ENCODE measurements at places on chromosomes 3 and 15.
A peak's percentile ranks its signal among the peaks of the same experiment; 100 is the strongest.

DNA sequence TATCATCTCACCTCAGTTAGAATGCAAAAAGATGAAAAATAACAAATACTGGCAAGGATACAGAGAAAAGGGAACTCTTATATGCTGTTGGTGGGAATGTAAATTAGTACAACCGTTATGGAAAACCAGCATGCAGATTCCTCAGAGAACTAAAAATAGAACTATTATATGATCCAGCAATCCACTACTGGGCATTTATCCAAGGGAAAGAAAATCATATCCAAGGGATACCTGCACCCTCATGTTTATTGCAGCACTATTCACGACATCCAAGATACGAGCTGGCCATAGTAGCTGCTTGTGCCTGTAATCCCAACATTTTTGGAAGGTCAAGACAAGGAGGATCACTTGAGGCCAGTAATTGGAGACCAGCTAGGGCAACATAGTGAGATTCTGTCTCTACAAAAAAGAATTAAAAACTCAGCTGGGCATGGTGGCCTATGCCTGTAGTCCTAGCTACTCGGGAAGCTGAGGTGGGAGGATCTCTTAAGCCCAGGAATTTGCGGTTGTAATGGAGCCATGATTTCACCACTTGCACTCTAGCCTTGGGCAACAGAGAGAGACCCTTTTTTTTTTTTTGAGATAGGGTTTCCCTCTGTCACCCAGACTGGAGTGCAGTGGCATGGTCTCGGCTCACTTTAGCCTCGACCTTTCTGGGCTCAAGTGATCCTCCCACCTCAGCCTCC is 26.6 kb downstream of the USP50 start:
- DNase-seq: no peak

GRCh38 chr3:18780959-18781358 is 355.8 kb upstream of the SATB1 start:
- DNase-seq: no peak

DNA sequence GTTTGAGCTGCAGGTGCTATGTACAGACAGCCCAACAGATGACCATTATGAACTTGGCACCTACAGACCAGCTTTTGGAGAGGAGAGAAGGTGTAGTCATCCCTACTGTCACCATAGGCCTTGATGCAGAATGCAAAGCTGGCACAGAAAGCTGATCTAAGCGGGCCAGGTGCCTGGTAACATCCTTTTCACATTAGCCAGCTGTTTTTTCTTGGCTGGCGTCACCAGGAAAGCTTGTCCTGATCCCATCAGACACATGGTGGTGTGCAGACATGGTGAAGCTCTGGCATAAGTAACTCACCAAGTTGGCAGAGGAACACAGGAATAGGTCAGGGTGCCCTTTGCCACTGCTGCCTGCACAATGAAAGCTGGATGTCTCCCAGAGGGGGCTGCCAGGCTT is 97.2 kb upstream of the MB21D2 start:
- DNase-seq: no peak

DNA sequence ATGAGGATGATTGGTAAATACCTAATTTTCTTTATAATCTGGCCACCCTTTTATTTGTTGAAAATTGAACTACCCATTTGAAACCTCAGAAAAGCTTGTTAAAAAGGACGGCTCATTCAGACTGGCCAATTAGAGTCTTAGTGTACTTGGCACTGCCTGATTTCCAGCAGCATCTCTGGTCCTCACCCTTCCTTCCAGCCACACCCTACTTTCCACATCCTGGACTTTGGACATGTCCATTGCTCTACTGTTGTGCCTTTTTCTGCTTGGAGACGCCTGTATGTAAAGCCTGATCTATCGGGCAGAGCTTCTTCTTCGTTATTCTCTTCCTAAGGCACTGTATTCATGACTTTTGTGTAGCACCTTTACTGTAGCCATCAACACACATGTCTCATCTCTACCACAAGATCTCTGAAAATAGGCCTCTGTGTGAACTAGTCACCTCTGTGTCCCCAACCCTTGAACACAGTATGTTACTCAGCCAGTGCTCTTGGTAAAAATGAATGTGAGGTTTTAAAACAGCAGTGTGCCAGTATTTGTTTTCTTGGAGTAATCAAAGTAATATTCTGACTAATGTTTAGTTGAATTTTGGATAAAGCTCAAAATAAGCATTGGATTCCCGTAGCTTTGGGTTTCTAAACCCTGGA is 6.8 kb downstream of the RBM5 start:
- no peak for DNase-seq

DNA sequence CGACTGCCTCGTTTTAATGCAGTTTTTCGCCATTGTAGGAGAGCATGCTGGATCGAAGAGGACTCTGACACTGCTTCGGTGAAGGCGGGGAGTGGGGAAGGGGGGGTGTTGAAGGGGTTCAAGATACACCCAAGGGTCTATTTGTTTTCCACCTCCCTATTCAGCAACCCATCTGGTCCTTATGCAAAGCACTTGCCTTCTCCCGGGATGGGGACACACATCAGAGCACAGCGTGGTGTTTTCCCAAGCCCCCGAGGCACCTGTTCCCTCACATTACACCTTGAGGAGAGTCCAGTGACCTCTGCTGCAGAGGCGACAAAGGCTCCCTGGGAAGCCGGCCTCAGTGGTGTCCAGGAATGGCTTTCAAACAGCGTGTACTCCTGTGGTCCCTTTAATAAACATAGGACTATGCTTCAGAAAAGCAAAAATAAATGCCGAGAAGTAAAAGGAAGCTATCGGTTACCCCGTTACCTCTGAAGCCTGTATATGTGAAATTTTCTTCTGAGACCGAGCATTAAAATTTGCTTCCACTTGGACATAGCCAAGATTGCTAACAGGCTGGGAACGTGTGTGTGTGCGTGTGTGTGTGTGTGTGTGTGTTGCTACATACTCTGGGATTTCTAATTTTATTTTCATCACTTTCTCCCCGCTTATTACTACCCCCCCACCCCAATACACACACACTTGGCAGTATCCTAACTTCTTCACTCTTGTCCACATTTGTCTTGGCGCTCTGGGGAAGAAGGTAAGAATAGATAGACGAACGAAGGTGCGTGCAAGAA is 53.2 kb downstream of the CCDC54 start:
- DNase-seq: no peak

GRCh38 chr15:57537072-57537471 is 54.6 kb upstream of the MYZAP start:
- peak; percentile 38 for DNase-seq

DNA sequence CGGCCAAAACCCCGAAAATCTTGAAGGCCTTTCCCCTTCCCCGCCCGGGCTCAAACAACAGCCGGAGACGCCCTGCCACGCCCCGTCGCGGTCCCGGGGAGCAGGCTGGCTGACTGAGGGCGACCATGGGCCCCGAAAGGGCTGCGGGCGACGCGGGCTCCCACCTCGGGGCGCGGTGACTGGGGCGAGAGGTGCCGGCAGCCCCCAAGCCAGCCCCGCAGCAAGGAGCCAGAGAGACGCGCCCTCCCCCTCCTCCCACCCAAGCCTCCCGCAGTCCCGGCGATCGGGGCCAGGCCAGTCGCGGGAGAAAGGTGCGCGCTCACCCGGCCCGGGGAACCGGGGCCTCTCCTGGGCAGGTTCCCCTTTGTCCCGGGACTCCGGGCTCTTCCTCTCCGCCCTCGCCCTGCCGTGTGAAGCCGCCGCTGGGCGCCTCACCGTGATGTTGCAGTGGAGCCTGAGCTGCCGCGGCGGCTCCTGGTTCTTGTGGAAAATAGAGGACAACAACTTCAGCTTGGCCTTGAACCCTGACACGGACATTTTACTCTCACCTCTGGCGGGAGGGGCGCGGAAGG is 30.6 kb upstream of the ZSCAN2 start:
- no peak for DNase-seq

DNA sequence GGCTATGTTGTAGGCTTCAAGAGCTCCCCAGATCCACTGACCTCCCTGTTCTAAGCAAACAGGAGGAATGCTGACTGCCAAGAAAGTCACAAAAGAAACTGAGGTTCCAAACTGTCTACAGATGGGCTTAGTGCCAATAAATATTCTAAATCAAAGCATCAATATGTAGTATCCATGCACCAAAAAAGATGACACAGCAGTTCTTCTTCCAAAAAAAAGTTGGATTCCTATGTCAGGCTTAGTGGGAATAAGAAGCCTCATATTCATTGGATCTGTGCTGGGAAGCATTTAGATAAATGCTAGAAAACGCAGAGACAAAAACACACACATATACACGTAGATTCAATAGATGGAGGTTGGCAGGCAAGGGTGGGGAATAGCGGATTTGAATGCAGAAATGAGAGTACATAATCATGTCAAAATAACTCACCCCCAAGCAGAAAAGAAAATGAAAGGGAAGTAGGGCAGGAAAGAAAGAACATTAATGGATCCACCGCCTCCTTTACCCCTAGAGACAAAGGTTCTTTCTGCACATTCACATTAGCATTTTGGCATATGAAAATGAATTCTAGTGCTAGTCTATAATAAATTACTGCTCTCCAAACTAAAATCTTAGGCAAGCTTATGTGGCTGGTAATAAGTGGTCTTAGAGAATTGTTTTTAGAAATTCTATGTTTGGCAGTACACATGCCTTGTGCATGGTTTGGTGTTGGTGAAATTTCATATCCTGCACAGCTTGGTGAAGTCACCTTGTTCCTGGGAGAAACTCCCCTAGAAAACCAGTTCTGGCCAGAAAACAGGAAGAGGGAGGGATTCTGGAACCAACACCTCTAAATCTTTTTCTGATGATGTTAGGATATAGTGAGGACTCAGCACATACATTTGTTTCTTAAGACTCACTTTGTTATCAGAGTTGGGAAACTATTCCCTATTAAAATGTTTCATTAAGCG is 283.4 kb downstream of the LSAMP start:
- no peak for DNase-seq

- DNase-seq: no peak
Observed at GRCh38 chr3:45042162-45042561, 16.1 kb downstream of the CLEC3B start.

GRCh38 chr3:12825156-12825555 is 16.2 kb downstream of the RPL32 start:
- DNase-seq: no peak

- DNase-seq: no peak
Observed at GRCh38 chr3:39346785-39347585, 17.5 kb downstream of the CCR8 start.

GRCh38 chr15:85717212-85717611 is 77.5 kb downstream of the KLHL25 start:
- no peak for DNase-seq

DNA sequence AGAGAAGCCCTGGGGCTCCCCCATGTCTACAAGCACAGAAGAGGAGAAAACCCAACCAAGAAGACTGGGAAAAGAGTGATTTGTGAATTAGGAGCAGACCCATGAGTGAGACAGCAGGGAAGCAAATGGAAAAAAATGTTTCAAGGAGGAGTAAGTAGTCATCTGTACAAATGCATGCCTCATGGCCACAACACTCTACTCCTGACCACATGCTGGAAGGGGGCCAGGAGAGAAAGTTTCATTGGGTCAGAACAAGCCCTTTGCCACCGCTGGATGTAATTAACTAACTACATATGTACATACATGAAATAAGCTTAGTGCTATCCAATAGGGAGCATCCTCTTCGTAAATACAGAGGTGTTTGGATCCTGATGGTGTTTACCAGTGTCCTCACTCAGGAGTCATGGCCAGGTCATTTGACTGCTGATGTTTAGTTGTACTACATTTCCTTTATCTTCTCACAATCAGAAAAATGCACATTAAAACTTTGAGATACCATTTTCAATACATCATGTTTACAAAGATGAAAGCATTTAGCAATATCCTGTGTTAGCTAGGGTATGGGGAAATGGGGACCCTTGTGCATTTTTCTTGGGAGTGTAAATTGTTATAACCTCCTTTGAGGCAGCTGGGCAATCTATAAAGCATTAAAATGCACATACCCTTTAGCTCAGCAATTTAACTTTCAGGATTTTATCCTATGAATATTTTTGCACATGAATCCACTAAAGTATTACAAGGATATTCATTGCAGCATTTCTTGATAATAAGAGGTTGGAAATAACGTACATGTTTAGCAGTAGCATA is 27.1 kb downstream of the CLRN1 start:
- no peak for DNase-seq

- peak; percentile 43 for DNase-seq
Observed at GRCh38 chr15:66131200-66131599, 122.3 kb downstream of the MEGF11 start.

DNA sequence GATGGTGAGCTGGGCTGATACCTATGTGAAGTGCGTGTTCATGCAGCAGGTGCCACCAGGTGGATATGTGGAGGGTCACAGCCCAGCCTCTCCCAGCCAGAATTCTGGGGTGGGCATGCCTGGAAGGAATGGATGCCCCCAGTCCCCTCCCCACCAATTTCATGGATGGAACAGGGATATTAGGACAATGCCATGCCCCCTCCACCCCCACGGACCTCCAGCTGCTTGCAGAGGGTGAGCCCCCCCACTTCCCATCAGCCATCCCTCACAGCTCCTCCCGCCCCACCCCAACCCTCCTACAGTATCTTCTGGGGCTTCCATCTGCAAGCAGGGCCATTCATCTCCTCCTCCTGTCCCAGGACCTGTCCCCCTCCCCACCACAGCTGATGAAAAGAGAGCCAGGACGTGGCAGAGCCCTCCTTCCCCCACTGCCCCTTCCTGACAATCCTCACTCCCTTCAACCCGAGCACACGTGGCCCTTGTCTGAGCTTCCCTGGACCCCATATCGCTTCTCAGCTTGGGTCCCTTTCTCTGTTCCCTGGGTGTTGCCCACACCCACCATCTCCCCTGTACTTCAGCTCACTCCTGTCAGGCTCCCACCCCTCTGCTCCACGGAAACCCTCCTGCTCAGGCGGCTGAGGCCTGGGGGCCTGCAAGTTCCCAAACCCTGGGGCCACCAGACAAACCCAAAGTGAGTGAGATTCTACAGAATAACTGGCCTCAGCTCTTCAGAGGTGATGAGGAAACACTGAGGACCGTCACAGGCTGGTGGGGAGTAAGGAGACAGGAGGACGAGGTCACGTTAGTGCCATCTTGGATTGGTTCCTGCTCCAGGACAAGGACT is 2.8 kb upstream of the SEMA3G start:
- no peak for DNase-seq

GRCh38 chr3:81105789-81106488 is 655.5 kb downstream of the GBE1 start:
- DNase-seq: no peak

- DNase-seq: no peak
Observed at GRCh38 chr15:52008359-52008697, 10.7 kb upstream of the MAPK6 start.
